ENCODE measurements at places on chromosomes 1 and 21.

- peak; percentile 71 for DNase-seq
Observed at GRCh38 chr21:44407493-44407892, 47.8 kb upstream of the LRRC3 start.

DNA sequence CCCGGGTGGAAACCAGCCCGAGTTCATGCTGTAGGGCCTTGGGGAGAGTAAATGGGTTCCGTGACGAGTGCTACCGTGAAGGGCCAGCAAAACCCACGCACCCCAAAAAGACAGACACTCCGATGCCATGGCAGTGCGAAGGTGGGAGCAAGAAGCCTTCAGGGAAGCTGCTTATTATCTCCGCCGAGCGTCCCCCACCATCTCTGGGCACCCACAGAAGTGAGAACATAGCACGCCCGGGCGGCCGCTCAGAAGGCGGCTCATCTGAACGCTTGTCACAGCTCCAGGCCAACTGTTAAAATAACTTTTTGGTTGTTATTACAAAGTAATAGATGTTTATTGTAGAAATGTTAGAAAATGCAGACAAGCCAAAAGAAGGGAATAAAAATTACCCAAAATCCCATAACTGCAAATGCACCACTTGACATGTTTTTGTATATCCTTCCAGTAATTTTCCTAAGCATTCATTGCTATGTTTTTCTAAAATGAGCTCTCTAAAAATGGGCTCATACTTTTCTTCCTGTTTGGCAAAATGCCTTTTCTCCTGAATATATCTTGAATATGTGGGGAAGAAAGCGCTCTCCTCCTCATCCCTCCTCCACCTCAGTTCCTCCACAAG is 234.9 kb downstream of the NPHP4 start:
- DNase-seq, result no peak

GRCh38 chr1:181255270-181255929 is 166.9 kb downstream of the IER5 start:
- DNase-seq, result no peak

- DNase-seq, result no peak
Observed at GRCh38 chr1:86788300-86789206, 84.2 kb downstream of the SH3GLB1 start.

GRCh38 chr1:110620250-110620615 is 14.1 kb upstream of the KCNA2 start:
- peak; percentile 2 for DNase-seq

DNA sequence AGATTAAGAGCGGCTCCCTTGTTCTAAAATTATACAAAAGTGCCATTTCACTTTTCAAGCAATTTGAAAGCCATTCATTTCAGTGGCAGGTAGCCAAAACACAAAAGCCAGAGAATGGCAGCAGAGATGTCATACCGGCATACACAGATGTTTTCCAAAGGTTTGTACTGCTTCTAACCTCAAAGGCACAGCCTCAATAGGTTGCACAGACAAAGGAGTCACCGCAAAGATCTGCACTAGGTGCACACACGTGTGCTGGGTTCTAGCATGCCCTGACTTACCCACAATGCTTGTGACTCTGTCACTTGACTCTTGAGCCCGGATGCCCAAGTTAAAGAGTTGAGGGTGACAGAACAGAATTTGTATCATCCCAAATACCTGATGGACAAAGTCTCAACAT is 448.9 kb upstream of the ADGRL2 start:
- no peak for DNase-seq

DNA sequence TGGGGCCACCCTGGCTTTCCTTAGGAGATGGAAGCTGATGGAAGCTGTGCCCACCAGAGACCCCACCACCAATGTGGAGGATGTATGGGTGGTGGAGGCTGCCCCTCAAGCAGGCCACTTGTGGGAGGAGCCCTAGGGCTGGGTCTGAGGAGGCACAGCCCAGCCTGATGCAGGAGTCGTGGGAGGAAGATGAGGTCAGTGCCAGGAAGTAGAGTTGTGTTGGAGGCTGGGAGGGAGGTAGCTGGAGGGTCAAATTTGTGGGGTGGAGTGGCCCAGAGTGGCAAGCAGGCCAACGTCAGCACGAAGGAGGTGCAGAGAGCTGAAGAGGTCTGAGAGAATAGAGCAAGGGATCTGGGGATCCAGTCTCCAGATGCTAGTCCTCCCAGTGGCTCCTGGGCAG is 119.0 kb upstream of the USP24 start:
- no peak for DNase-seq

- DNase-seq, result no peak
Observed at GRCh38 chr1:239348635-239349353, 37.6 kb upstream of the CHRM3 start.

GRCh38 chr1:44447051-44447810 is 42.2 kb downstream of the RNF220 start:
- DNase-seq, result no peak

- no peak for DNase-seq
Observed at GRCh38 chr1:64540265-64540791, 70.4 kb downstream of the CACHD1 start.

DNA sequence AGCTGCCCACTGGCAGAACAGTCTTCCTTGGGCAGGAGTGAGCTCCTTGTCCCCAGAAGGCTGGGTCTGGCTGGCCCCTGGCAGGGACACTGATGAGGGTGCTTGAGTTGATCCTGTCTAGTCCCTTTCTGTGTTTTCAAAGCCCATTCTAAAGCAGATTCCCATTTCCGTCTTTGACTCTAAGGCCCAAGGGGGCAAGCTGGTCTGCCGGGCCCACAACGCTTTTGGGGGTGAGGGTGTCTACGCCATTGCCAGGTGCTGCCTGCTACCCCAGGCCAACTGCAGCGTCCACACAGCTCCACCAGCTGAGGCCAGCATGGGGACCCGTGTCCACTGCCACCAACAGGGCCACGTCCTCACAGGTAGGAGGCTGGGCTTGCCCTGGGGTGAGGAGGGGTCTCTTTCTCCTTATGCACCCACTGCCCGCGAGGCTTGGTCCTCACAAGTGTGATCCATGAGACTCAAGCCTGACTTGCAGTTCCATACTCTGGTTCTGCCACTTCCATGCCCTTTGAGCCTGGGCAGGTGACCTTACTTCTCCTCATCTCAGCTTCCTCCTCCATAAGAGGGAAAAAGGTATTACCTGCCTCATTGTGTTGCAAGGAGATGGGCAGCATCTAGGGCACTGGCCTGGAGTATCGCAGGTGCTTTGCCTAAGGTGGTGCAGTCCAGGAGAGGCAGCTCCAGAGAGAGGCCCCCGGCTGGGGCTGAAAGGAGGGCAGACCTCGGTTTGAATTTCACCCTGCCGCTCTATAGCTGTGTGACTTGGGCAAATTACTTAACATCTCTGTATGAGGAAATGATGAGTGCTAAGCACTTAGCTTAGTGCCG is 20.2 kb downstream of the PCSK9 start:
- peak; percentile 4 for DNase-seq

DNA sequence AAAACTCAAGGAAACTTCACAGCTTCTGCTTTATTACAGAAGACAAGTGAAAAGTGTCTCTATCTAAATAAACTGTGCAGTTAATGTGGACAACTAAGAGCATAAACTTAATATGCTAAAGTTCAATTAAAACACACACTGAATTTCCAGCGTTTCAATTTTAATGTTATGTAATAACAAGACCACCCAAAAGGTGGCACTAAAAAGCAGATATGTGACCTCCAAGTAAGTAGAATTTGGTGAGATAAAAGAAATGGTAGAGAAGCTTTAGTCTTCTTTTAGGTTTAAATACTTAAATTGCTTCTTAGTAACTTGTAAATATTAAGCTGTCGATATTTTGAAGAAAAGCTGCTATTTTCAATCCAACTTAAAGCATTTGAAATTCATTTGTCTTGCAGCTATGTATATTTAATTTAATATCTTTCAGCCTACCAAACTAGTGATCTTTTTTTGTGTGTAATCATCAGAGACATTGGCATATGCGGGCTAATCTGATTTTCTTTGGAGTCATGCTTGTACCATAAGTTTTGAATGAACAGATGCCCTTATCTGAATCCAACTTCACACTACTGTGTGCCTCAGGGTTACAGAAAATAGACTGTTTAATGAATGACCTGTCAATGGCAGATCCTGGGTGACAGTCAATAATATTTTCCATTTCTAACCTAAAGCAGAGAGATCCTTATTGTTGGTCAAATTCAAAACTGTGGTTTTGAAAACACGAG is 36.5 kb upstream of the ADAMTS1 start:
- DNase-seq, result no peak

GRCh38 chr1:59482986-59483385 is 186.1 kb downstream of the FGGY start:
- DNase-seq, result no peak

GRCh38 chr1:56268519-56269140 is 310.7 kb downstream of the PLPP3 start:
- DNase-seq, result no peak

DNA sequence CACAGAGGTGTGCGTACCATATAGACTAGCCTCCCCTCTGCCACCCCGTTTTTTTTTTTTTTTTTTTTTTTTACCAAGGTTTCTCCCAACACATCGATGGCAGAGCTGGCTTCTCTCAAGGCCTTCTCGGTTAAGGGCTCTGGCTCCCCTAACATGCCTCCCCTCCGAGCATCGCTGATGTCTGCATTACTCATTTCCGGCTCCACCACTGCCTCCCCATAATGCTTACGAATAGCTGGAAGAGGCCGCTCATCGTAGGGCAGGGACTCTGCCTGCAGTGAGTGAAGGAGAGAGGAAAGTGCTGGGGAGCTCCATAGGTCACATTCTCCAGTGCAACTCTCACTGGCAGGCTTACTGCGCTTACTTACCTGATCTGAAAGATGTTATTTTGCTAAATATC is 20.6 kb downstream of the CEP104 start:
- DNase-seq, result no peak

GRCh38 chr1:161398900-161399256 is 31.2 kb upstream of the CFAP126 start:
- no peak for DNase-seq

GRCh38 chr1:2543543-2544092 is 12.6 kb upstream of the TNFRSF14 start:
- no peak for DNase-seq

DNA sequence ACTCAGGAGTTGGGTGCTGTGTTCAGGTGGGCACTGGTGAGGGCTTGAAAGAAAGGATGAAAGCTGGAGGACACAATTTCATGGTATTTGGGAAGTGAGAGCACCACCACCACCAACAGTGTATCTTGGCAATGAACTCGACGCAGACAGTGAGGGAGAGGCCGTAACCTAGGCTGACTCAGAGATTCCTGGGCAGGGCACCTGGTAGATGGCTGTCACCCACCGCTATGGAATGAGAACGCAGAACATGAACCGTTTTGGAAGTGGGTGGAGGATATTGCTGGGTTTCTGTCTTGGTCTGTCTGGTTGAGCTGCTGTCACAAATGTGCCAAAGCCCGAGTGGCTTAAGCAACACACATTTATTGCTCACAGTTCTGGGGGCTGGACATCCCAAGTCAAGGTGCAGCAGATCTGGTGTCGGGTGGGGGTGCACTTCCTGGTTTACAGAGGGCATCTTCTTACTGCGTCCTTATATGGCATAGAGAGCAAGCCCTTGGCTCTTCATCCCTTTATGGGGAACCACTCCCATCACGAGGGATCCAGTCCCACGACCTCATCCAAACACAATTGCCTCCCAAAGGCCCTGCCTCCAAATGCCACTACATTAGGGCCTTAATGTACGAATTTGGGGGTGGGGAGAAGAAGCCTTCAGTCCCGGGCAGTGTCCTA is 246.3 kb downstream of the SIPA1L2 start:
- no peak for DNase-seq

GRCh38 chr1:240998024-240998423 is 359.0 kb downstream of the RGS7 start:
- DNase-seq, result no peak

GRCh38 chr1:205580140-205580922 is 51.5 kb downstream of the ELK4 start:
- no peak for DNase-seq

GRCh38 chr21:14453339-14454015 is 70.5 kb upstream of the HSPA13 start:
- peak; percentile 38 for DNase-seq

GRCh38 chr1:245717611-245718010 is 562.8 kb downstream of the KIF26B start:
- no peak for DNase-seq

DNA sequence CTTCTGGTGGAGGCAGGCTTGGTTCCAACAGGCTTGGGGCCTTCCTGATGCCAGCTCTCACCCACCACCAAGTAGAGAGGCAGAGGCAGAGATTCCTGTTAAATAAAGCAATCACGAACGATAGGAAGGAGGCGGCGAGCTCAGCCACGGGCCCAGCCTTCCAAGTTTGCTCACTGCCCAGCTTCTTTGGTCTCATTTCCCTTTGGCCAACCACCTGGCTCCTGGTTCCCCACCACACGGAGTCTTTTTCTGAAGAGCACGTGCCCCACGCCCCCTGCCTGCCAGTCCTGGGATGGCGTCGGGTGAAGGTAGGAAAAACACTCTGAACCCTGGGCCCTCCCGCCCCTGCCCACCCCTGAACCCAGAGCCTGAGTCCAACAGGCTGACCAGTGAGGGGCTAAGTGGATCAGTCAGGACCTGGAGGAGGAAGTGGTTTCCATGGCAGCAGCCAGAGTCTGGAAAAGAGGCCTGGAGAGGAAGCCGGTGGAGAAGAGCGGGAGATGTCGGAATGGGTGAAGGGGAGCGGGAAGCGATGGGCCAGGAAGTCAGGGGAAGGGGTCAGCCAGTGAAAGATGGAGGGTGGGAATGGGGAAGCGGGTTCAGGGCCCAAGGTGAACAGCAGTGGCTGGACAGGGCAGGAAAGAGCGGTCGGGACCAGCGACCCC is 158.2 kb upstream of the KLHDC7A start:
- peak; percentile 34 for DNase-seq

DNA sequence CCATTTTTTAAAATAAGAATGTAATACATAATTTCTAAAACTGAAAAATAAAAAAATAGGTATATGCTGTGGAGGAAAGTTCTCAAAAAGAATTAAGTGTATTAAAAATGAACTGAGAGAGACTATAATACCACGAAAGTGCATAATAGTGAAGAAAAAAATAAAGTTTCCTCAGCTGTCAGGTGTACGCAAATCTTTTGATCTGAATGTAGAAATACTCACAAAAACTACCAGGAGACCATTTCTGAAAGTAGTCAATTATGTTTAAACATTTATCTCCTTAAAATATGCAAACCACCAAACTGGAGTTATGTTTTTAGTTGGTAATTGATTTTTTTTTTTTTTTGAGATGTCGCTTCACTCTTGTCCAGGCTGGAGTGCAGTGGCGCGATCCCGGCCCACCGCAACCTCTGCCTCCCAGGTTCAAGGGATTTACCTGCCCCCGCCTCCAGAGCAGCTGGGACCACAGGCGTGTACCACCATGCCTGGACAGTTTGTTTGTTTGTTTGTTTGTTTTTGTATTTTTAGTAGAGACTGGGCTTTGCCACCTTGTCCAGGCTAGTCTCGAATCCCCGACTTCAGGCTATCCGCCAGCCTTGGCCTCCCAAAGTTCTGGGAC is 1169.2 kb upstream of the B3GALT2 start:
- no peak for DNase-seq

- peak; percentile 67 for DNase-seq
Observed at GRCh38 chr1:30085811-30086770, 637.3 kb downstream of the MATN1 start.
